ENCODE measurements at places on chromosomes 13 and 19.

DNA sequence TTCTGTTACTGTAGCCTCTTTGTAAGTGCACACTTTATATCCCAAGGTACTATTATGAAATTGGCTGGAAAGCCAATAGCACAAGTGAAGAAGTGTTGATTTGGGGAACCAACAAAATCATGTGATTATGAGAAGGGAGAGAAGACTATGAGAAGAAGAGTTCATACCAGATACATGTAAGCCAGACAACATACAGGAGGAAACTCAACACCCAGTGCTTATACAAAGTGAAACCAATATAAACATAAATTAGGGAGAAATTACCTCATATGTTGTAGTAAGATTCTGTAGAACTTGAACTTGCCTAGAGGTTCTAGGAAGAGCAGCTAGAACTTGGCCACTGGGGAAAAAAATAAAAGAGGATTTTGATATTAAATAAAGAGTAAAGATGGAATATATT, 17.4 kb downstream of the CPB2 start:
- no peak for DNase-seq

- no peak for DNase-seq
Measured at GRCh38 chr19:39074205-39074692, 9.9 kb upstream of the ACP7 start.

- no peak for DNase-seq
Measured at GRCh38 chr13:44422755-44423643, 49.4 kb downstream of the SERP2 start.

DNA sequence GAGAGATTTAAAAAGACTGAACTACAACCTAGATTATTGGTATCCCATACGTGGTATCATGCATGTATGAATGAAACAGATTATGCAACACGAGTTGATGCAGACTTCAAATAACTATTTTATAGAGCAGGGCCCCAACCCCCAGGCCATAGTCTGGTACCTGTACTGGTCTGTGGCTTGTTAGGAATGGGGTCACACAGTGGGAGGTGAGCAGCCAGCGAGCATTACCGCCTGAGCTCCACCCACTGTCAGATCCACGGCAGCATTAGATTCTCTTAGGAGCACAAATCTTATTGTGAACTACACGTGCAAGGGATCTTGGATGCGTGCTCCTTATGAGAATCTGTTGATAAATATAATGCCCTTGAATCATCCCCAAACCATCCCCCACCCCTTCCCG, 320.2 kb downstream of the TBC1D4 start:
- DNase-seq, result no peak

DNA sequence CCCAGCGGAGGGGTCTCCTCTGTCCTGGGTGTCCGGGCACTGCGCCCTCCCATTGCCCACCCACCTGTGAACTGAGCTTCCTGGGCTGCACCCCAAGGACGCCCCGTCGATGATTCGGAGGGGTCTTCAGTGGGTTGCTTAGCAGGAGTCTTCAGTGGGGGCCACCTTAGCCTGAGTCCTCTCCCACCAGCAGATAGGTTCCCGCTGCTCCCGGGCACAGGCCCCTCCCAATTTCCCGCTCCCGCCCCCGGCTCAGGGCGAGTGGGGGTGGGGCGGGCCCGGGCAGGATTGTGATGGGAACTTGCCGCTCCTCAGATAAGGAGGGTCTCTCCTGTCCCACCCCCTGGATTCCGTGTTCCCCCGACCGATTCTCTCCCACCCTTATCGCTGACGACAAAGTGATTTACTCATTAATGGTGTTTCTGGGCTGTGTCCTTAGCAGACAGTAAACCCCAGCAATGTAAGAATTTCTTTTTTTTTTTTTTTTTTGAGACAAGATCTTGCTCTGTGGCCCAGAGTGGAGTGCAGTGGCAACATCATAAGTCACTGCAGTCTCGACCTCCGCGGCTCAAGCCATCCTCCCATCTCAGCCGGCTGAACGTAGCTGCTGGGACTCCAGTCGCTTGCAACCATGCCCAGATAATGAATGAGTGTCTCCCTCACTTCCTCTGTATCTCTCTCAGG, 655 bp upstream of the S1PR5 start:
- peak; percentile 30 for DNase-seq

DNA sequence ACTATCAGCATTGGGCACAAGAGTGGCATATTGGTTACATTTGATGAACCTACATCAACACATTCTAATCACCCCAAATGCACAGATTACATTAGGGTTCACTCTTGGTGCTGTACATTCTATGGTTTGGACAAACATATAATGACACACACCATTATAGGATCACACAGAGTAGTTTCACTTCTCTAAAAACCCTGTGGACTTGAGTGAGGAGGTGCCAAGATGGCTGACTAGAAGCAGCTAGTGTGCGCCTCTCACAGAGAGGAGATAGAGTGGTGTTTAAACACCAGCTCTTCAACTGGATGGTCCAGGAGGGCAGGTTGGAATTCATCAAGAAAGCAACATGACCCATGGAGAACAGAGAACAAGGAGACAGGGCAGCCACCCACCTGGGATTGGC, 265.6 kb downstream of the TDRD3 start:
- DNase-seq, result no peak

GRCh38 chr19:16569609-16570320, 2.5 kb downstream of the SLC35E1 start:
- DNase-seq, result no peak

GRCh38 chr13:110138700-110139036, 168.3 kb downstream of the COL4A1 start:
- no peak for DNase-seq

GRCh38 chr19:12885749-12886650, 1.0 kb downstream of the KLF1 start:
- DNase-seq, result no peak

GRCh38 chr13:104872153-104872552, 1663.3 kb downstream of the EFNB2 start:
- DNase-seq, result no peak

GRCh38 chr19:57887195-57887941, 1.5 kb downstream of the ZNF814 start:
- DNase-seq, result no peak
